ENCODE measurements at places on chromosomes 11 and 22.

GRCh38 chr11:32843544-32843943, 13.8 kb downstream of the PRRG4 start:
- no peak for DNase-seq

DNA sequence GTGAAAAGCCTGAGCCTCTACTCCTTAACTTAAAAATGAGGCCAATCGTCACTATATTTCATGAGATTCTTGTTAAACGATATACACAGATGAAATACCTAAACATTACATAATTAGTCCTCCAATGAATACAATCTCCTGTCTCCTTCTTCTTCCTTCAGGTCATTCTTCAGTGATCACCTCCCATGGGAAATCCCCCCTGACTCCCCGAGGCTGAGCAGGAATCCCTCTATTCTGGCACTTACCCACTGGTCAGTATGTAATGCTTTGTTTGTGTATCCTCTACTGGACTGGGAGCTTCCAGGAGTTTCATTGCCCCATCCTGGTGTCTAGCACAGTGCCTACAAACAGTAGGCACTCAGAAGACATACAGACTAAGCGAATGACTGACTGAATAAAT, 52.3 kb downstream of the RAB38 start:
- DNase-seq = no peak

DNA sequence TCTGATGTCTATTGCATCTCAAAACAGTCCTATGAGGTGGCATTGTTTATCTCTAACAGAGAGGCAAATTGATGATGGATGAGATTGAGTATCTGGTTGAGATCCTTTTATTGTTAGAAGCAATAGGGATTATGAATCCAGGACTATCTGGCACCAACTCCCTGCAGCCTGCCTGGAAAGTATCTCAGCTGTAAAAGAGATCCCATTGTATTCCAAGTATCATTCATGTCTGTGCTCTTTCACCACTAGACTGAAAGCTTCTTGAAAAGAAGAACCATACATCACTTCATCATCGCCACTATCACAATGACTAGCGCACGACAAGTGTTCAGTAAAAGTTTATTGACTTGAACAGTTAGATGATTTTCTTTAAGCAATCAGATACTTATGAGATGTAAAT, 41.9 kb upstream of the PCF11 start:
- no peak for DNase-seq

DNA sequence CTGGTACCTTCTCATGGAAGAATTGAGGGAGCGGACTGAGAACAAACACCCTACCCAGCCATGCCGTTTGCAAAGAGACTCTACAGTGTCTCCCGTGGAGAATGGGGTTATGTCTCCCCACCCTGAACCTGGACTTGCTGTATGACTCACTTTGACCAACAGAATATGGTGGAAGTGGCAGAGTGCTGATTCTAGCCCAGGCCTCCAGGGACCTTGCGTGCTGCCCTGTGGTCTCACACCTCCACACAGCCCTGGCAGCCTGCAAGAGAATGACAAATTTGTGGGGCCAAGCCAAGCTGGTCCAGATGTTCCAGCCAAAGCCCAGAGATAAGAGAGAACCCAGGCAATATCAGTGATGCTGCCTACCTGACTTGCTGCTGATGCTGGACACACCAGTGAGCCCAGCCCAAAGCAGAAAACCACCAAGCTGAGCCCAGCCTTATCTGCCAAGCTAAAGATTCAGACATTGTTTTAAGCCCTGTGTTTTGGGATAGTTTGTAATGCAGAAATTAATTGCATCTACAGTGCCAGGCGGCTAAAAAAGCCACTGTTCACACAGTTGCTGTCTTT, 8.1 kb upstream of the LINC01488 start:
- no peak for DNase-seq

DNA sequence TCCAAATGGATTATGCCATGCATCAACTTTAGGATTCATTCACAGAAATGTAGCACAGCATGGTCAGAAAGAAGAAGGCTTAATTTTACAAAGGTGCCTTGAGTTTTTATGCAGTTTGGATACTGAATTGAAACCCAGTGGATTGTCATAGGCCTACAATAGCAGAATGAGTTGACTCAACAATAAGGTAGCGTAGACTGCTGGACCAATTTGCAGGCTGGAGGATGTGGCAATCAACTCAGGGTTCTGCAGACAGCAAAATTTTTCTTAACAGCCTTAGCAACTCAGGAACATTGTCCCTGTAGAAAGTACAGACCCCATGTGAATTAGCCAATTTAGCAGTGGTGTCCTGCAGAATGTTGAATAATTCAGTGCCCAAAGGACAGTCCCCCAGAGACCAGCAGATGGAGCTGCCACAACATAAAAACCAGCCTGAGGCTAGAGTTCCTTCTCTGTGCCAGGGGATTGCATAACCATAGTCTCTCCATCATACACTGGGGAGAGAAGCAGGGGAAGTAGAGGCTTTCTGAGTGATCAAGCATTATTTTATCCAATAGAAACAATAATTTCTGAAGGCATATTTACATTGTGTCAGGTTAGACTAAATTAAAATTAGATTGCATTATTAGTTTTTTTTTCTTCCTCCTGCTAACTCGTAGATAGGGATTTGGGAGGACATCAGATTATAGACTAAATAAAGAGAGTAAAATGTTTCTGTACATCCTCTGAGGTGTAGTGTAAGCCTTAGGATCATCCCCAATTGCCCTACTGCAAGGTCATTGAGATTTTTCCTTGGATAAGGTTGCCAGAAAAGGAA, 20.3 kb upstream of the MRPL17 start:
- peak; percentile 32 for DNase-seq

DNA sequence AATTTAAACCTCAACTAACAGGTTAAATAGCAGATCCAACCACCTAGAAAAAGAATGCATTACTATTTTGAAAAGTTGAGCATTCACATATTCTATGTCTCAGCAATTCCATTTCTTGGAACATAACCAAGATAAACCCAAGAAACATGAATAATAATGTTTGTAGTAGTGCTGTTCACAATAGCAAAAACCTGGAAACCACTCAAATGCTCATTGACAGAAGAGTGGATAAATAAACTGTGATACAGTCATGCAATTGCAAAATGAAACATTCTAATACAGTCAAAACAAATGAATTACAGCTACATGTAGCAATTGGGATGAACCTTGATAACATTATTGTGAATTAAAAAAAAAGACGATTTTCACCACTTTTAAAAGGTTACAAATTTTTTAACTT, 162.8 kb upstream of the TMEM45B start:
- no peak for DNase-seq

GRCh38 chr22:39493759-39494158, 8.3 kb upstream of the MIEF1 start:
- DNase-seq = peak; percentile 95

- no peak for DNase-seq
Measured at GRCh38 chr22:47583959-47584562, 821.6 kb downstream of the TBC1D22A start.

GRCh38 chr11:118953265-118953664, 2.8 kb upstream of the UPK2 start:
- no peak for DNase-seq

DNA sequence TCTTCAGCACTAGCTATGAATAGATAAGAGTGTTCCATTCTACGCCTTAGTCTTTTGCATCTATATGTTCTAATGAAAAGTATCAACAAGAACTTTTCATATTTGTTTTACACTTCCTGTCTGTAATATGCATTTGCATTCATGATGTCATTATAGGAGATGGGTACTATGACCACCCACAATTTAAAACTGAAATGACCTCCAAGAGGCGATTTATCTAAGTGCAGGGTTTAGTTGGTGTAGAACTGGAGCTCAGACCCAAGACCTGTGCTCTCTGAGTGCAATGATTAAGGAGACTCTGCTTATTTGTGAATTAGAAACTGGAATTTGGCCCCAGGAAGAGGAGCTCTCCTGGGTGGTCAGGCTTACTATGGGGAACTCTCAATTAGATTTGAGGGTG, 289.1 kb downstream of the ETS1 start:
- no peak for DNase-seq
